ENCODE measurements at places on chromosomes 6 and 20.

DNA sequence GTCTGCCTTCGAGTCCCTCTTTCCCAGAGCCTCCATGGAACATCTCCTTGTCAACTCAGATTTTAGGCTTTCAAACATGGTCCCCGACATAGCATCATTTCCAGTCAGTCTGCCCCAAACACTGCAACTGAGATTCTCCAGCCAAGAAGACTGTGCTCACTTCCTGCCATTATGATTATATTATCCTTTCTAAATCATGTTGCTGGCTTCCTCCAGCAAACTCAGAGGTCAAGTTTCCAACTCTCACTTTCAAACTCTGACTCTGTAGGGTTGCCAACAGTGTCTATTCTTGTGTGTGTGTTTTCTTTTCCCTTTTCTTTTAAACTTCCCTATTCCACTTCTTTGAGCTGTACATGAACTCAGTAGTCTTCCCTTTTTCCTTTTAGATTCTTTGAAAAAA is 61.2 kb upstream of the TRAF3IP2 start:
- no peak for DNase-seq

DNA sequence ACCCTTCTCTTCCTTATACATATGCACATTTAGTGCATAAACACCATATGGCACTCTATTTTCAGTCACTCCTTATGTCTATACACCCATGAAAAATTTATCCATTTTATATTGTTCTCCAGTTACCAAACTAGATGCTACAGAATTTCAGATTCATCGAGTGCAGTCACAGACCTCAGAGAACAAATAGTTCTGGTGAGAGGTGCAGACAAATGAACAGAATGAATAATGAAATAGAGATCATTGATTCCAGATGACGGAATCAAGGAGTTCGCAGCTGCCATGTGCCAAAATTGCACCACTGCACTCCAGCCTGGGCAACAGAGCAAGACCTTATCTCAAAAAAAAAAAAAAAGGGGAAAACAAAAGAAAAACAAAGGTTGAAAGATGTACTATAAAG is 214.8 kb upstream of the CEP162 start:
- DNase-seq = no peak

DNA sequence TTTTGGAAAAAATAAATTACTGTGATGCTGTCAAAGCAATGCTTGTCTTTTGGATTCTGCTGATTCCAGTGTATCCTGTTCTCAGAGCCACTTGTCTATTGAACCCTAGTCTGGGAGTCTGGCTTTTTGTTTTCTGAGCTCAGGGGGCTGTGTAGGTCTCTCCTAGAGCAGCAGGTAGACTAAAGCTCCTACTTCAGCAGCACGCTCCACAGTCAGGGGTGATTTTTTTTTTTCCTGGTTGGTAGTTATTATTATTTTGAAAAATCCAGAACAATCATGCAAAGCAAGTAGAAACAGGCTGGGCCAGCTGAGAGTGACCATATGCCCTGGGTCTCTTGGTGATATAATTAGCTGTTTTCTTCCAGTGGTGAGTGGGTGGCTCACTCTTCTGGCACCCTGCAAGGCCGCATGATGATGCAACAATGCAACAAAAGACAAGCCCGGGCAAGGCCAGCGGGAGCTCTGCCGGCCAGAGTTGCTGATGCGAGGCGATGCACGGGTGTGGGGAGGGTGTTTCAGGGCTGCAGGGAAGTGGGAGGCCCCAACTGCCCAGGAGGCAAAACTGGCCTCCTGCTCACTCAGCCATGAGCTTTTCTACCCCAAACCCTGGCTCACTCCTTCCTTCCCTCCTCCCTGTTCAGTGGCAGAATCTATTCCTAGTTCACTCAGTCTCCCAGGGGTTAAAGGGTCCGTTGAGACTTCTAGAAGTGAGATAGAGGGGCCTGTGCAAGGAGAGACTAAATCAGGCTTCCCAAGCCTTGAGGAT is 11.5 kb upstream of the CDKN1A start:
- peak; percentile 83 for DNase-seq

GRCh38 chr20:1371202-1371782 is 21.6 kb downstream of the FKBP1A start:
- DNase-seq = no peak

DNA sequence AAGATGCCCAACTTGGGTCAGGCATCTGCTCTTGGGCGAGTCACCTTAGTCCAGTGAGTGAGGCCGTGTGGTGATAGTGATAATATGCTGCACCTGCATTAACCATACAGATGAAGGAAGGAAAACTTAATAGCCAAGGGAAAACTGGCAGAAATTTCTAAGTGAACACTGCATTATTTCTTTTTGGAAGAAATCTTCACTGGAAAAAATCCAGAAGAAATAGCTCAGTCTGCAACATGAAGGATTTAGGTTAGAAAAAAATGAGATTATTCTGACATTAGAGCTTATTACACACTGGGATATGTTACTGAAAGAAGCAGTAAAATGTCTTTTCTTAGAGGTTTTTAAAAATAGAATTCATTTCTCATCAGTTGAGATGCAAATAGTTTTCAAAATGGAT is 947.3 kb downstream of the KIF16B start:
- DNase-seq = no peak

- no peak for DNase-seq
These were observed 47.2 kb upstream of the STMND1 start for GRCh38 chr6:17054647-17055046.

GRCh38 chr6:85561750-85562357 is 31.8 kb downstream of the SNX14 start:
- no peak for DNase-seq

DNA sequence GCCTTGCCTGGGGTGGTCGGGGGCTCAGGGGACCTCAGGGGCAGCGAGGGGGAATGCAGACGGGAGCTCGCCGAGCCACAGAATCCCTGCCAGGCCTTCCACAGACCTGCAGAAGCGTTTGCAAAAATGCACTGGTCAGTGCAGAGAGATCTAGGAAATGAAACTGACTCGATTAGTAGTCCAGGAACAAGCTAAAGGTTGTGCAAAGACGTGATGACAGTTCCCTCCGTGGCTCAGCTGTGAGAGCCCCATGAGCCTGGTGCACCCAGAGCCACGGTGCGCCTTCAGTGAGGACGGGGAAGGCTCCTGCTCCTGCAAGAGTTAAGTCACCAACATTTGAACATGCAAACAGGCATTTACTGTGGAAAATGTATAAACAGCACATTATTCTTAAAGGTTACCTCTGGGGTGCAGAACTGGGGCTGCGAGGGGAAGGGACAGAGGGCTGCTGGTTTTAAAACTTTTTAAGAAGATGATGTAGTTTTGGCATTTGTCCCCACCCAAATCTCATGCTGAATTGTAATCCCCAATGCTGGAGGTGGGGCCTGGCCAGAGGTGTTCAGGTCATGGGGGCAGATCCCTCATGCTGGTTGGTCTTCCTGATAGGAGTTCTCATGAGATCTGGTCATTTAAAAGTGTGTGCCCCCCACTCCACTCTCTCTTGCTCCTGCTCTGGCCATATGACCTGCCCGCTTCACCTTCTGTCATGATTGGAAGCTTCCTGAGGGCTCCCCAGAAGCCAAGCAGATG is 147.3 kb downstream of the DLL1 start:
- no peak for DNase-seq

DNA sequence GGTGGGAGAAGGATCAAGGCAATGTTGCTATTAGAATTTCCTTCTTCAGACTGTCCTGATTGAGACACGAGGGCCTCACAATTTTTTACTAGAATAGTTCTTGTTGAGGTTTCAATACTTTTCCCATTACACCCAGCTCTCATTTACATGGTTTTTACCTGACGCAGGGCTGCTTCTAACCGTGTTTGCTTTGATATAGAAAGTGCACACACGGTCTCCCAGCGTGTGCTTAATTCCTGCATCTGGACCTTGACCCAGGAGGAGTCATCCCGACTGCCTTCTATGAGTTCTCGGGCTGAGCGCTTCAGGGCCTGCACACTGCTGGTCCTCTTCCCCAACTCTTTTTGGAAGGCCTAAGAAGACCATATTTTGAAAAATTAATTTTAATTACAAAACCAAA is 160.2 kb downstream of the DST start:
- DNase-seq = no peak

DNA sequence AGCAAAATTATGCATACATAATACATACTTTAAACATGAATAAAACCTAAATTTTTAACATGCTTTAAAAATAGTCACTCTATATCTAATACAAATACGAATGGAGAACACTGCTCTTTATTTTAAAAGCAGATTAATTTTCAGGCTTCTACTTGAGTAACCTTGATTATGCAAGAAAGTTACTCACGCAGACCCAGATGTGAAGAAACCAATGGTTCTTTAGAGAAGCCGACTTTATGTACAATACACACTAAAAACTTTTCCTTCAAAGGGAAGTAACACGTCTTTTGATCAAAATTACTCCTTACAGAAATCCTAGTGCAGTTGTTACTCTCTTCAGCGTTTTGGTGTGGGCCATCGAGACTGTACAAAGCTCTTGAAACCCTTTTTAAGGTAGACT is 136.9 kb upstream of the SLC22A16 start:
- no peak for DNase-seq

GRCh38 chr6:5840734-5841390 is 165.9 kb downstream of the NRN1 start:
- no peak for DNase-seq

DNA sequence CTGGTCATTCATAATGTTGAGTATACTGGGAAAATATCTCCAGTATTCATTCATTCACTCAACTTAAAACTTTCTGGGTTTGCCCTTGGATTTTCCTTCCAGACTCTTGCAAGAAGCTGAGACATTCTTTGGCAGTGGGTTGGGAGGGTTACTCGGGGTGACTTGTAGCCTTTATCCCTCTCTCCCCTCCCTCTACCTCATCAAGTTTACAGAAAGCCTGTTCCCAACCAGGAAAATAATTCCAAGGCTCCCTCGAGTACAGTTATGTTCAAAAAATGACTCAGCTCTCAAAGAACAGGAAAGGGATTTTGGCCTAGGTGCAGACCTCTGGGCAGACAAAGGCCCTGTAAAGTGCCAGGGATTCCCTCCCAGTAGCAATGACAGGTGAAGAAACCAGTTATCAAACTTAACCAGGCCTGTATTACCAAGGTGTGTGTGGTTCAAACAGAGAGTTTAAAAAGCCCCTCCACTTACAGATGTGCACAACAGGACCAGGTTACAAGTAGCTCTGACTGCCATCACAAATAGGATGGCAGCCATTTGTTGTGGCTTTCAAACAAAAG is 22.2 kb downstream of the FKBP1A start:
- no peak for DNase-seq

GRCh38 chr6:12769556-12770256 is 53.1 kb downstream of the PHACTR1 start:
- DNase-seq = no peak

- DNase-seq = no peak
These were observed 1.4 kb downstream of the PREP start for GRCh38 chr6:105401247-105402089.

GRCh38 chr6:125831659-125832058 is 40.9 kb downstream of the NCOA7 start:
- no peak for DNase-seq

DNA sequence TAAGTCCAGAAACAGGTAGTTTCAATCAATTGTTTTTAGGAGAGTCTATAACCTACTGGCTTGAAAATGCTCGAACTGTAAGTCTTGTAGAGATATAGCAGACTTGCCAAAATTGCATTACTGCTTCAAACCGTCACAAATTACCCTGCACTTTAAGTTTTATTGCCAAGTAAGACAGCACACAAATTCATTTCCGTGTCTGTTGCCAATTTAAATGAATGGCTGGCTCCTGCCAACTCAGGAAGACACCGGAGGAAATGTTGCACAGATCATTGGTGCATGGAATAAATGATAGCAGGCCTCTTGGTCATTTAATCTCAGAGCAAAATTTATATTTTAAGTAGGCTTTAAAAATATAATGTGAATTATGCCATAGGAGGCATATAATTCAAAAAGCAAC is 438.1 kb downstream of the HACE1 start:
- no peak for DNase-seq

DNA sequence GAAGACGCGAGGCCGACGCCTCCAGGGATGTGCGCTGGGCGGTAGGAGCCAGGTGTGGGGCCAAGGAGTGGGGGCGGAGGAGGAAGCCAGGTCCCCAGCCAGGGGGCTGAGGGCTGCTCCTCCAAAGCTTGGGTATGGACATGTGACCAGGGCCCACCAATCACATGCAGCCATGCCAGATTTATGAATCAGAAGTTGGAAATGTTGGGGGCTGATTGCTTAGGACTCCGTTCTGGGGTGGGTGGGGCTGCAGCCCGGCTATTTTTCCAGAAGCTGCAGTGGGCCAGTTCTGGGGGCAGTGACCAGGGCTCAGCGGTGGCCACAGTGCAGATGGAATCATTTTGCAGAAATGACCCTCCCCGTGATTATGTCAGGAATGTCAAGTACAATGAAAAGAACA is 96.0 kb downstream of the CEBPB start:
- DNase-seq = no peak
